ENCODE measurements at places on chromosomes 16 and 17.
A peak's percentile ranks its signal among the peaks of the same experiment; 100 is the strongest.

DNA sequence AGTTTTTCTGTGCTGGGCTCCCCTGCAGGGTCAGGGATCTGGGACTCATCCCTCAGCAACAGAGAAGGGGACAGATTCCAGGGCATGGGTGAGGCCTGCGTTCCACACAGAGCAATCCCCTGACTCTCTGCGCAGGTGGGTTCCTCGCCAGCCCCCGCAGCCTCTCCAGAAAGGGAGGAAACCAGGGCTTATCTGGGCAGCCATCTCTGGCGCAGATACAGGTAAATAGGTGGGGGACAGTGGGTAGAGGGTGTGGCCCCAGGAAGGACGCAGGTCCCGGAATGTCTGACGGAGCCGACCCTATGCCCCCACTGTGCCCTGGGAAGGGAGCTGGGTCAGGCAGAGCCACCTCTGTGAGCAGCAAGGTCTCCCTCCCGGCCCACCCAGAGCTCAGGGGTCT, 23.2 kb downstream of the PIEZO1 start:
- DNase-seq: no peak

- peak; percentile 39 for DNase-seq
These were observed 488 bp downstream of the HOXB9 start for GRCh38 chr17:48625495-48626244.

- DNase-seq: peak; percentile 64
These were observed 10.6 kb downstream of the KSR1 start for GRCh38 chr17:27466743-27467375.

DNA sequence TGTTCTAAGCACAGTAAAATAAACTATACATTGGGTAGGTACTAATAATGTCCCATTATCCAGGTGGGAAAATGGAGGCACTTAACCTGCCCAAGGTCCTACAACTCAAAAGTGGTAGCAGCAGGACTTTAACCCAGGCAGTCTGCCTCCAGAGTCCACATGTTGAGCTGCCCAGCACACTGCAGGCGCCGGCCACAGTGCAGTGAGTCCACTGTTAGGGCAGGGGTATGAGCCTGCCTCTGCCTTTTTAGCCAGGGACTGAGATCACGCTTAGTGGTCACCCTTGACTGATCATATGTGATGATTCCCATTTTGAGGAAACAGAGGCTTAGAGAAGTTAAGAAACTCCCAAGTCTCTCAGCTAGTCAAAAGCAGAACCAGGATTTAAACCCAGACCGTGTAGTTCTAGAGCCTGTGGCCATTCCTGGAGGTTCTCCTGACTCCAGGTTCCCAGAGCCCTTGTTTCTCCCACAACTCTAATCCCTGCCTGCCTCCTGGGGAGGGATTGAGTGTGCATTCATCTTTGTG, 8.4 kb downstream of the CES1 start:
- no peak for DNase-seq

GRCh38 chr17:60989379-60989778, 311.7 kb downstream of the BCAS3 start:
- no peak for DNase-seq

GRCh38 chr17:28760601-28761562, 17.1 kb downstream of the TRAF4 start:
- DNase-seq: no peak

DNA sequence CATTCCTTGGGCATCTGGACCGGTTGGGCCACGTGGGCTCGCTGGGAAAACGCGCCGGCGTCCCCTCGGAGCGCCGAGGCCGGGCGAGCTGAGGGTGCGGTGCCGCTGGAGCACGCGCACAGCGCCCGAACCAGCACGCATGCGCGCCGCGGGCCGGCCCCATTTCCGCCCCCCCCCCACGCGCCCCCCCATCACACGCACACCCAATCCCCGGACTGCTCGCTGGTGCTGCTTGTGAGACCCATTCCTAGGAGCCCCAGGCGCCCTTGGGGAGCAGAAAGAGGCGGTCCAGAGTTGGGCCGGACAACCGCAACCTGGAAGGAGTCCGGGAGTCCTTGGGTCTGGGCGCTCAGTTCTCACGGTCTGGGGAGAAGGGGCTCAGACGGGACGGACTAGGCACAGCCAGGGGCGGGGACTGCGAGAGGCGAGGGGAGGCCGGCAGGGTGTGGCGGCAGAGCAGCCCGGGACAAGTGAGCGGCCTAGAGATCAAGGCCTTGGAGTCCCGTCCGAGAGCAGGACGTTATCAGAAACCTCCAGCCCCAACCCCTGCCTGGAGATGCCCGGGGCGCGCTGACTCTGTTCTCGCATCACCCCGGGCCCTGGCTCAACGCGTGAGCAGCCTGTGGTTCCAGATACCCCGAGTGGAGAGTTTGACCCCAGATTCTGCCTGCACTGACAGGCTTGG, 6.0 kb upstream of the CBX8 start:
- DNase-seq: peak; percentile 44

All from natural killer cell (primary cell).